Common myeloid progenitor, CD34-positive (primary cell): ENCODE measurements at places on chromosomes 12 and 14.

GRCh38 chr14:73870525-73871235, 16.0 kb upstream of the ZNF410 start:
- H3K4me1 ChIP-seq = no peaks in the 10 kb centered on the region
- H3K4me3 ChIP-seq = no peak overlapping the region
- no peaks in the 10 kb centered on the region for H3K27me3 ChIP-seq
- H3K36me3 ChIP-seq = no peaks in the 10 kb centered on the region
- H3K27ac ChIP-seq = no peak overlapping the region

DNA sequence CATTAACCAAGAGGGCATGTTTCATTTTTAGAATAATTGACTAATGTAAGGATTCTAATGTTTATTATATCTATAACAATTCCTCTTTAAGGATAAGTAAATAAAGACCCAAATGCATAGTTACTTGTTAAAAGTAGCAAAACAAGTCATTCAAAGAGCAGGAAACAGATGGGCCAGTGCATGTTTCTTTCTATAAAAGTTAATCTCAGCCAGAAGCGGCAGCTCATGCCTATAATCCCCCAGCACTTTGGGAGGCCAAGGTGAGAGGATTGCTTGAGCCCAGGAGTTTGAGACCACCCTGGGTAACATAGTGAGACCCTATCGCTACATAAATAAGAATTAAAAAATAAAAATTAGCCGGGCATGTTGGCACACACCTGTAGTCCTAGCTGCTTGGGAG, 391.0 kb upstream of the RGS6 start:
- H3K27me3 ChIP-seq = no peaks in the 10 kb centered on the region
- peaks cover 10% of the 10 kb centered on the region for H3K4me1 ChIP-seq
- DNase-seq = peak; percentile 35
- no peak overlapping the region for H3K4me3 ChIP-seq
- H3K27ac ChIP-seq = no peak overlapping the region
- H3K36me3 ChIP-seq = no peaks in the 10 kb centered on the region

GRCh38 chr12:30630076-30630978, 65.3 kb downstream of the IPO8 start:
- H3K27me3 ChIP-seq = no peaks in the 10 kb centered on the region
- no peak overlapping the region for H3K4me3 ChIP-seq
- DNase-seq = peak; percentile 74
- peaks cover 10% of the 10 kb centered on the region for H3K36me3 ChIP-seq

DNA sequence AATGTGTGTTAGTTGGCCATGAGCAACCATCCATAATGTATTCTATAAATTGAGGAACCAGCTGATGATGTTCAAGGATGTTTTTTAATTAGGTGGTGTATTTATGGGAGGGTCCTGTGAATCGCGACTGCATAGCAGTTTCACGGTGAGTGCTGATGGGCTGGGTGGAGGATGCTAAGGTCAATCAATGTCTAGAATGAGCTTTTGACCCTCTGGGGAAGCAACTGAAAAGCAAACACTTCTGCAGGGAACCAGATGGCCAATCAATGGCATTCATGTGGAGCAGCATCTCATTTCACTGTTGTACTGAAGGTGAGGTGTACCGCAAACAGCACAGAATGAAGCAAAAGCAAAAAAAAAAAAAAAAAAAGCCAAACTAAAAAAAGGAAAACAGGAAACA, 676.1 kb upstream of the TMEM132C start:
- no peaks in the 10 kb centered on the region for H3K36me3 ChIP-seq
- no peak overlapping the region for H3K4me3 ChIP-seq
- DNase-seq = no peak
- H3K27me3 ChIP-seq = no peaks in the 10 kb centered on the region
- H3K27ac ChIP-seq = no peak overlapping the region

GRCh38 chr14:49880267-49881064, 12.4 kb upstream of the ARF6 start:
- no peaks in the 10 kb centered on the region for H3K27me3 ChIP-seq
- peaks cover 10% of the 10 kb centered on the region for H3K4me1 ChIP-seq
- no peak overlapping the region for H3K4me3 ChIP-seq
- H3K36me3 ChIP-seq = no peaks in the 10 kb centered on the region
- DNase-seq = peak; percentile 54

- no peak for DNase-seq
- no peak overlapping the region for H3K4me3 ChIP-seq
- no peaks in the 10 kb centered on the region for H3K36me3 ChIP-seq
- no peaks in the 10 kb centered on the region for H3K4me1 ChIP-seq
- H3K27me3 ChIP-seq = no peaks in the 10 kb centered on the region
Measured at GRCh38 chr14:64572386-64573104, 22.8 kb downstream of the PPP1R36 start.

- peaks cover 19% of the 10 kb centered on the region for H3K4me1 ChIP-seq
- H3K4me3 ChIP-seq = peak within 1 kb of the TSS; percentile 88
- H3K27ac ChIP-seq = no peak within 1 kb of the TSS
- H3K27me3 ChIP-seq = no peaks in the 10 kb centered on the region
Measured at GRCh38 chr12:6914246-6914946, at the start of gene ENO2. Gene ENO2, plus strand, starts transcription at chr12:6914580. Its CDS starts 1,253 bp downstream, at chr12:6915833.

- H3K27me3 ChIP-seq = no peaks in the 10 kb centered on the region
- H3K36me3 ChIP-seq = no peaks in the 10 kb centered on the region
- no peaks in the 10 kb centered on the region for H3K4me1 ChIP-seq
- H3K4me3 ChIP-seq = no peak overlapping the region
- H3K27ac ChIP-seq = no peak overlapping the region
- DNase-seq = no peak
Measured at GRCh38 chr12:97538705-97539104, 76.1 kb downstream of the RMST start.

DNA sequence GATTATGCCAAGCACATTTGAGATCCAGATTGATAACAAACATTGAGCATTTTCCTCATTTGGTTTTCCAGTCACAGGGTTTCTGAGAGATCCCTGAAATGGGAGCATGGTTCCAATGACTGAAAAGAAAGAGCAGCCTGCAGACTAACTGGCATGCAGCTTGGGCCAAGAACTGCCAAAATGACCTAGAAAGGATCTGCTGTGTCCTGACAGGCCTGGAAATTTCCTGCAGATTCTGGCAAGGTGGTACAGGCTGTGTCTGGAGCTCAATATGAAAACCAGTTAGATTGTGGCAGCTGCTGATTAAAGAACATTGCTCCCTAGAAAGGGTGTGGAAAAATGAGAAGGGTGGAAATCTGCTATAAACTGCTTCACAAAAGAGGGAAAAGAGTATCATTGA, 417.3 kb downstream of the IPO8 start:
- no peaks in the 10 kb centered on the region for H3K27me3 ChIP-seq
- no peak overlapping the region for H3K4me3 ChIP-seq
- no peak for DNase-seq
- no peaks in the 10 kb centered on the region for H3K4me1 ChIP-seq

DNA sequence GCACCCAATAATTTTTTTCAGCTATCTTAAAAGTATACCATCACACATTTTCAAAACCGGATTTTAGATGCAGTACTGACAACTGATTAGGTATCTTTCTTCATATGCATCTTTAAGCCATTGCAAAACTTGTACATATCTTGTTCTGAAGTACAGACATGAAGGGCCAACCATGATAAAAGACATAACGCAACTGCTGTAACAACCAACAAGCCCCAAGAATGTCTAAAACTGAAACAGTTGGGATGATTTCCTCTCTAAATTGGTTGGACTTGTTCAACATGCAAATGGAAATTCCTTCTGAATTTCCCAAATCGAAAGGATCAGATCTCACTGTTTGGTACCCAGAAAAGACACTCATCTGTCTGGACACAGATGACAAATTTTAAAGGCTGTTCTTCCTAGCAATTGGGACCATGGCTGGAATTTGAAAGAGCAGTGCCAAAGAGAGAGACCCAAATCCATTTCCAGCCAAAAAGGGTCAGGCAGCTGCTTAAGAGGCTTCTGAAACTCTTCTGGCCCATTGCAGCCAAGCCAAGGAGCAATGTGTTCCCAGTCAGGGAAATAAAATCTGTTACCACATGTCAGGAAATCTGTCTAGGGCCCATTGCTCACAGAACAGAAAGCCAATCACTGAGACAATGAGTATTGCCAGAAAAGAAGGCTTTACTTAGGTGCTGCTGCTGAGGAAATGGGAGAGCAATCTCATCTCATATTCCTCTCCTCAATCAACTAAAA, 1122.4 kb upstream of the USP15 start:
- DNase-seq = no peak
- H3K4me3 ChIP-seq = no peak overlapping the region
- H3K27ac ChIP-seq = no peak overlapping the region
- no peaks in the 10 kb centered on the region for H3K27me3 ChIP-seq
- H3K4me1 ChIP-seq = no peaks in the 10 kb centered on the region
- H3K36me3 ChIP-seq = no peaks in the 10 kb centered on the region

- H3K36me3 ChIP-seq = no peaks in the 10 kb centered on the region
- H3K4me3 ChIP-seq = no peak overlapping the region
- no peaks in the 10 kb centered on the region for H3K27me3 ChIP-seq
Measured at GRCh38 chr12:112822056-112822455, 30.5 kb downstream of the RPH3A start.

DNA sequence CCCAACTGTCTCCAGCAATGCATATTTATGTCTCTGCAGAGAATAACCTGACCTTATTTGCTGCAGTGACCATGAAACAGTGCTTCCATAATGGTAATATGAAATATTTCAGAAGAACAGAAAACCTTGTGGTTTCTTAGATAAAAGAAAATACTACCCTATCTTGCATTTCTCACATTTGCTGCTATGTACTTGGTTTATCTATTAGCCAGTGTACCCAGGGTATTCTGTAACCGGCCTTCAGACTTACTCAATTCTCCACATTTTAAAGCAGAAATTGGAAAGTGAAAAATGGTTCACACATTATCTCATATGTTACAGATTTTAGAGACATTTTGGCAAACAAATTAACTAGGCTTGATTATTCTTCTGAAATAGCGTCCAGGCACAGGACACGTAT, 57.9 kb upstream of the CCDC91 start:
- no peaks in the 10 kb centered on the region for H3K4me1 ChIP-seq
- H3K27me3 ChIP-seq = no peaks in the 10 kb centered on the region
- no peak overlapping the region for H3K4me3 ChIP-seq
